ENCODE measurements at places on chromosomes 3 and 15.
A peak's percentile ranks its signal among the peaks of the same experiment; 100 is the strongest.

- DNase-seq: no peak
These were observed 18.5 kb downstream of the ALCAM start for GRCh38 chr3:105385179-105385578.

GRCh38 chr15:45871121-45871855, 236.5 kb downstream of the SQOR start:
- DNase-seq: no peak

DNA sequence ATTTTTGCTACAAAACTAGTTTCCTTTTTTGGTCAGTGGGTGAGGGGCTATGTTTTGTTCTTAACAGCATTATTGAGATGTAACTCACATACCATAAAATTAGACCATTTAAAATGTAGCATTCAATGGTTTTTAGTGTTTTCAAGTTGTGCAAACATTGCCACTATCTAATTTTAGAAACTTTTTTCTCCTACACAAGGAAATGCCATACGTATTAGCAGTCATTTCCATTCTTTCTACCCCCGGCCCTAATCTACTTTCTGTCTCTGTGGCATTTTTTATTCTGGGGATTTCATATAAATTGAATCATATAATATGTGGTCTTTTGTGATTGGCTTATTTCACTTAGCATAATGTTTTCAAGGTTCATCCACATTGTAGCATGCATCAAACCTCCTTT, 55.0 kb upstream of the TIPARP start:
- no peak for DNase-seq

GRCh38 chr15:47461652-47462141, 255.6 kb upstream of the SEMA6D start:
- DNase-seq: no peak

DNA sequence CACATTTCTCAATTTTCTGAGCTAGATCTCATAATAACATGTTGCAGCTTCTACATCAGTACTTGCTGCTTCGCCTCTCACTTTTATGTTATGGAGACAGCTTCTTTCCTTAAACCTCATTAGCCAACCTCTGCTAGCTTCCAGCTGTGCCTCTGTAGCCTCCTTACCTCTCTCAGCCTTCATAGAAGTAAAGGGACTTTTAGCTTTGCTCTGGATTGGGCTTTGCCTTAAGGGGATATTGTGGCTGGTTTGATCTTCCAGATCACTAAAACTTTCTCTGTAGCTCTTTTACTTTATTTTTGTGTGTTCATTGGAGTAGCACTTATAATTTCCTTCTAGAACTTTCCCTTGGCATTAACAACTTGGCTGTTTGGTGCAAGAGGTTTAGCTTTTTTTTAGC, 150.1 kb downstream of the ATG7 start:
- no peak for DNase-seq

DNA sequence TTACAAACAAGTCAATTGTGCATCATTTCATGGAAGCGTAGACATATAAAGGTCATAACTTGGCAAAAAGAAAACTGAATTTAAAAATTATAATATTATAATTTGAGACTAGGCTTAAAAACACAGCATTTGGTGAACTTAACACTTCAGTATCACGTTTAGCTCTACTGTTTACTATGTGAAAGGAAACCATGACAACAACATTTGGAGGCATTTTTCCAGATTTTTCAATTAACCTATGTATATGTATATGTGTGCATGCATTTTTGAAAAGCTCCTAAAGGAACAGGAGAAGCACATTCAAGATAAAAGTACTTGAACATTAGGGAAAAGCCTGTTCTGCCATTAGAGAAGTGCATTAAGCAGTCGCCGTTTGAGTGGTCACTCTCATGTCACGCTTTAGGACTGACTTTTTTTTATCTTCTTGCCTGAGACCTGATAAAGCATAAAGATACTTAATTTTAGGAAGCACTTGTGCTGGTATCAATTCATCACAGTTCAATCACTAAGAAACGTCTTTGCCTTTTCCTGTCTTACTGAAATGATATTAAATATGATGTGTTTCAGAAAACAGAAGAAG, 156.0 kb downstream of the NAALADL2 start:
- no peak for DNase-seq

DNA sequence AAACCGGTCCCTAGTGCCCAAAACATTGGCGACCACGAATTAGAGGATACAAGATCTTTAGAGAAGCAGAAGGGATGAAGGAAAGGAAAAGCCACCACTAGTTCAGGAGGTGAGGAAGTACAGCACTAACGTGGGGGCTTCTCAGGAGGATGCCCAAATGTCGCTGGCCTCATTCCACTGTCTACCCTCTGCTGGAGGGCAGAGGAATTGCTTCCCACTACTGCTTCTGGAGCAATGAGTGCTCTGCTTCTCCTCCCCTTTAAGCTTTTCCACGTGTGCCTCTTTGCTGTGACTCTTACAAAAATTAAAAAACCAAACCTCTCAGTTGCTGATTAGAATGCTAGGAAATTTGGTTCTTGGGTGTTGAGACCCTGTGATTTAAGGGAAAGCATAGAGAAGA, 281.3 kb downstream of the CLSTN2 start:
- DNase-seq: no peak

DNA sequence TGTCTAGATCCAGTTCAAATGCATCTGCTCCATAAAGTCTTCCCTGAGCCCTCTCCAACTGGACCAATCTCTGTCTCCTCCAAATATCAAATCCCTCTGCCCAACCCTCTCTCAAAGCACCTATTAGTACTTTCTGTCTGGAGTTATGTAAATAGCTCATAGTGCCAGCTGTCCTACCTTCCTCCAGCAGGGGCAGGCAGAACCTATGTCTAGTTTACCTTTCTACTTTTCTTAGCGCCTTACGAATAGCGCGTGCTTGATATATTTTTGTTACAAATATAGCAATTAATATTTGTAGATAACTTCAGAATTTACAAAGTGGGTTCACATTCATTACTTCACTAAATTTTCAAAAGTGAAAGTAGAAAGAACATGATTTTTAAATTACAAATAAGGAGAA, 14.0 kb upstream of the CCDC80 start:
- no peak for DNase-seq

- DNase-seq: no peak
These were observed 153.1 kb downstream of the TNIK start for GRCh38 chr3:171307046-171307585.

DNA sequence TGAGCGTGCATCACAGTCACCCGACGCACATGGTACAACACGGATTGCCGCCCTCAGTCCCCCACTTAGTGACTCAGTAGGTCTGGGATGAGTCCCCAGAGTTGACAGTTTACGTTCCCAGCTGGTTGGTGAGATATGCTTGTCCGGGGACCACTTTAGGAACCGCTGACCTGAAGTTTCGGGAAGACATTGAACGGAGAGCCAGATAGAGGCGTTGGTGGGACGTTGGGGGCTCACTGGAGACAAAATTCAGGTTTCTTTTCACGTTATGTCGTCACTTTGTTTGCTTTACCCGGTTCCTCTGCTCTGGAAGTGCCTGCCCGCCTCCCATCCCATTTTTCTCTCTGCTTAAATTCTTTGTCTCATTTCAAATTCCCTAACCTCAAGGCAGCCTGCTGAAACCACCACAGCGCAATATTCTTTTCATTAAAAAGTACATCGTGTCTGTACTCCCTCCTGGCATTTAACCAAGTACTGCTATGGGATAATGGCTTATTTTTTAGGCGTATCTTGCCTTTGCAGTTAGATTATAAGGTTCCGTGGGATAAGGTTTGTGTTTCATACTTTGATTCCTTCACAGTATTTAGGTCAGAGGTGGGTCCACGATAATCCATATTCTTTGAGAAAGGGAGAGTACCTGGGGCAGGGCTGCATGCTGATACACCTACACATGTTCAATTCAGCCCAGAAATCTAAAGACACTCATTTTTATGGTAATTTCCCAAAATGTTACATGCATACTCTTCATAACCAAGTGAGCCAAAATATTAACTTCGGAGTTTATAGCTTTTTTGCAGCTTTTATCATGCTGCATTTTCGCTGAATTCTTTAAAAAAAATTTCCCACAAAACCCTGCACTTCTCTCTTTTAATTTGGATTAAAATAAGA, 921 bp downstream of the LMLN start:
- DNase-seq: no peak

DNA sequence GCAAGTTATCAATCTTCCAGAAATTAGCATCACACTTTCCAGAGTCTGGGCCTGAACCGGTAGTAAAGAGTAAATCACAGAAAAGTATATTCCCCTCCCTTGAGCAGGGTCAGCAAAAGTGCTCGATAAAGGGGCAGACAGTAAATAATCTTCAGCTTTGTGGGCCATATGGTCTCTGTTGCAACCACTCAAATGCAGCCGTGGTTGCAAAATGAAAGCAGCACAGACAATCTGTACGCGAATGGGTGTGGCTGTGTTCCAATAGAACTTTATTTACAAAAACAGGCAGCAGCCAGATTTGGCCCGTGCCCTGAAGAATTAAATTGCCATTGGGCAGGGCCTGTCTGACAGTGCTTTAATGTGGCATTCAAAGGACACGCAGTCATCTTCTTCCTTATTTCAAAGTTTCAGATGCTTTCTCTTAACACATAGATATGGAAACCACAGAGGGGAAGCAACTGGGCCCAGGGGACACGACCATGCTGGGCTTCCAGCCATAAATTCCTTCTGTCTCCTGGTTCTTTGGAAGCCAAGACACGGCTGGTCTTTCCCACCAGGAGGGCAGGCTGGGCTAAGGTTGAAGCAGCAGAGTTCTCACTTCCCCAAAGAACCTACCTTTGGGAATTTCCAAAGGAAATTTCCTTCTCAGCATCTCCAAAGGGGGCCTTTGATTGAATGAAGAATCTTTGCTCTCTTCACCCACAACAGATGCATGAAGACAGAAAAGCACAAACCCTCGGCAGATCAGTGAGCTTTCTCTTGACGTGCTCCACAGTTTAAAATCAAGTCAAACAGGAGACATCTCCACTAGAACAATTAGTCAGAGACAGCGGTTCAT, 489.8 kb upstream of the PROK2 start:
- peak; percentile 10 for DNase-seq

- DNase-seq: no peak
These were observed 136.9 kb upstream of the TOPAZ1 start for GRCh38 chr3:44104668-44105321.

GRCh38 chr15:88035381-88035780, 221.2 kb downstream of the NTRK3 start:
- no peak for DNase-seq

GRCh38 chr15:65207280-65207840, 3.9 kb downstream of the CILP start:
- DNase-seq: no peak

DNA sequence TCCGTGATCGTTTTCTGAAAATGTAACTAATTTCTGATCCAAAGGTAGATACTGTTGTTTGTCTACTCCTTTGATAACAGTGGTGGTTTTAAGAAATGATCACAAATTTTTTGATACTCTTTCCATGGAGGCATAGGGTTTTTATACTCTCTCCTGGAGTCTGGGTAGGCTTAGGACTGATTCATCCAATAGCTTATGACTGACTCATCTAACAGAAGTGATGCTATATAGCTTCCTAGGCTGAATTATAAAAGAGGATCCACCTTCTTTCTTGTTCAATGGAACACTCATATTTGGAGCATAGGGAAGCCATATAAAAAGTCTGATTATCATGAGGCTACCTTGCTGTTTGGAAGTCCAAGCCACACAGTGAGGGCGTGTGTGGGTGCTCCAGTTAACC, 84.3 kb downstream of the CHST2 start:
- no peak for DNase-seq

GRCh38 chr3:179880868-179881267, 155.9 kb downstream of the PEX5L start:
- no peak for DNase-seq

- DNase-seq: no peak
These were observed 31.6 kb upstream of the PCSK6 start for GRCh38 chr15:101521069-101521468.

GRCh38 chr3:141629976-141630375, 108.1 kb upstream of the RNF7 start:
- DNase-seq: no peak

- no peak for DNase-seq
These were observed 44.2 kb upstream of the IGDCC4 start for GRCh38 chr15:65466901-65467300.

DNA sequence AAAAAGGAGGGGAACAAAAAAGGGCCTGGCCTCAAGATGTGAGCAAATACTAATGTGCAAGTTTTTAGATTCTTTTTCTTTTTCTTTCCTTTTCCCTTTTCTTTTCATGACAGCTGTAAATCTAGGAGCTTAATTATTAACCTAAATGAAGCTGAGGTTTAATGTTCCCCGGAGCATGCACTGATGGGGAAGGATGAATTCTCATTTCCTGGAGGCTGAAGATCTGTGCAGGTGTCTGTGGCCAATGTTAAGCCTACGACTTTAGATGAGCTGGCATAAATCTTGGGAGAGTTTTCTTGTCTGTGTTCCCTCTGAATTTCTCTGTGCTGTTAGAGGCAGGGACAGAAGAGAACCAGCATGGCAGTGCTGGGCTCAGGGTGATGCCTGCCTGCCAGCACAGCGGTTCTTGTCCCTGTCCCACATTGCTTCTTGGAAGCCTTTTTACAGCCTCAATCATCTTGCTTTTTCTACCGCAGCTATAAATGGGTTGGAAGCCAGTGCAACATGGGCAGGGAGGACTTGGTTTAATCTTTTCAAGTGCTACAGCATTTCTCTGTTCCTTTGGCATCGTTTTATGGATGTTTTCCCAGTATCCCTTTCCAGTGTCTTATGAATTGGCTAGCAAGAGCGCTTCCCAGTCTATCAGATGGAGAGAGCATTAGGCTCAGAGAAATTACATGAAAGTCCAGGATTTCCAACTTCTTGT, 119.1 kb downstream of the ATG7 start:
- no peak for DNase-seq

DNA sequence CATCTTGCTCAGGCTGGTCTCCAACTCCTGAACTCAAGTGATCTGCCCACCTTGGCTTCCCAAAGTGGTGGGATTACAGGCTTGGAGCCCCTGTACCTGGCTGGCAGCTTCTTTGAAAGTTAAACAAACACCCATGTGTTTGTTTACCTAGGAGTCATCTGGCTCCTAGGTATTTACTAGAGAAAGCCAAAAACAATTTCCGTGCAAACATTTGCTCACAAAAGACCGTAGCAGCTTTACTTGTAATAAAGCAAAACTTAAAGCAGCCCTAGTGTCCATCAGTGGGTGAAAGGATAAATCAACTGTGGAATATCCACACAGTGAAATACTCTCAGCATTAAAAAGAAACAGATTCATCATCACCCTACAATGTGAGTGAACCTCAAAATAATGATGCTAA, 29.4 kb upstream of the XCR1 start:
- no peak for DNase-seq

- DNase-seq: no peak
These were observed 351.2 kb downstream of the RAP2B start for GRCh38 chr3:153513236-153513635.

DNA sequence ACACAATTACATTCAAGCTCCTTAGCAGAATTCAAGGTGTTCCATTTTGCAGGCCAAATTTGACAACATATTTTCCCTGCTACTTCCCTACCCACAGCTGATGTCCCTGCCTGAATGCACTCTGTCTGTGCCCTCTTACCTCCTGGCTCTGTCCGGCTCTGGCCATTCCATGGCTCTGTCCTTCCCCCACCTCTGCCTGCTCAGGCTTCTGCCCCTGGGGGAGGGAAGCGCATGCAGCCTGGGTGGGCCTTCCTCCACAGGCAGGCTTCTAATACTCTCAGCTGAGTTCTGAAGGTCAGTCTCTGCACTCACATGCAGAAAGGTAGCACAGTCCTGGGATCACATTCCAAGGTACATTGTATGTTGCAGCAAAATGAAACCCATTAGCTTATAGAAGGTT, 113.6 kb upstream of the CACNA2D3 start:
- DNase-seq: no peak
